Natural killer cell (primary cell): ENCODE measurements at places on chromosomes 4 and X. TPM values are rescaled to one million over a fixed set of nuclear protein-coding genes. Genes with fewer than 3 reads are reported as not detected.

Gene HSFX3
- not detected for total RNA-seq

Gene TMEM128
- 9.3 TPM for total RNA-seq

- DNase-seq, result no peak
Measured at GRCh38 chr4:156803056-156803455, 168.5 kb downstream of the PDGFC start.

GRCh38 chr4:151600432-151600831 is 160.4 kb downstream of the GATB start:
- no peak for DNase-seq

DNA sequence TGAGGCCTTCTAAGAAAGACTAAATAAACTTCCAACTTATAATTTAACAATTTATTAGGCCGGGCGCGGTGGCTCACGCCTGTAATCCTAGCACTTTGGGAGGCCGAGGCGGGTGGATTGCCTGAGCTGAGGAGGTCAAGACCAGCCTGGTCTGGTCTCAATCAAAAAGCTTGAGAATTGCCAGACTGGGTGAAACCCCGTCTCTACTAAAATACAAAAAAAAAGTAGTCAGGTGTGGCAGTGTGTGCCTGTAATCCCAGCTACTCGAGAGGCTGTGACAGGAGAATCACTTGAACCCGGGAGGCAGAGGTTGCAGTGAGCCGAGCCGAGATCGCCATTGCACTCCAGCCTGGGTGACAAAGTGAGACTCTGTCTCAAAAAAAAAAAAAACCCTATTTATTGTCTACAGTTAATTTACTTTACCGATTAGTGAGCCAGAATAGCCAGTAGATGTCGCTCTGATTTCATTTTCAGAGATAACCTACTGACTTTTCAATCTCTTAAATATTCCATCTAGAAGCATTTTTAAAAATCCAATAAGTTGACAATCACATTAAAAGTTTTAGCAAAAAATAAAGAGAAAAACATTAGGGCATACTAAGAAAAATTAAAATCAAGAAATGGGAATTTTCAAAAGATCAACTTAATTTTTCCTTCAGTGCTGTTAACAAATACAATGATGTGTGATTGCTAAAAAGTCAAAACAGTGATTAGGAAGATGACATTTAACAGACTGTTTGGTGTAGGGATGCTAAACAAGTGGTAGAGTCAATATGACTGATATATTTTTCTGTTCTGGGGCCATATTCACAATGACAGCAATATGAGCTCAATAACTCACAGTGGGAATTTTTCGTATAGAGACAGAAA is 4.3 kb upstream of the SHROOM3 start:
- no peak for DNase-seq

DNA sequence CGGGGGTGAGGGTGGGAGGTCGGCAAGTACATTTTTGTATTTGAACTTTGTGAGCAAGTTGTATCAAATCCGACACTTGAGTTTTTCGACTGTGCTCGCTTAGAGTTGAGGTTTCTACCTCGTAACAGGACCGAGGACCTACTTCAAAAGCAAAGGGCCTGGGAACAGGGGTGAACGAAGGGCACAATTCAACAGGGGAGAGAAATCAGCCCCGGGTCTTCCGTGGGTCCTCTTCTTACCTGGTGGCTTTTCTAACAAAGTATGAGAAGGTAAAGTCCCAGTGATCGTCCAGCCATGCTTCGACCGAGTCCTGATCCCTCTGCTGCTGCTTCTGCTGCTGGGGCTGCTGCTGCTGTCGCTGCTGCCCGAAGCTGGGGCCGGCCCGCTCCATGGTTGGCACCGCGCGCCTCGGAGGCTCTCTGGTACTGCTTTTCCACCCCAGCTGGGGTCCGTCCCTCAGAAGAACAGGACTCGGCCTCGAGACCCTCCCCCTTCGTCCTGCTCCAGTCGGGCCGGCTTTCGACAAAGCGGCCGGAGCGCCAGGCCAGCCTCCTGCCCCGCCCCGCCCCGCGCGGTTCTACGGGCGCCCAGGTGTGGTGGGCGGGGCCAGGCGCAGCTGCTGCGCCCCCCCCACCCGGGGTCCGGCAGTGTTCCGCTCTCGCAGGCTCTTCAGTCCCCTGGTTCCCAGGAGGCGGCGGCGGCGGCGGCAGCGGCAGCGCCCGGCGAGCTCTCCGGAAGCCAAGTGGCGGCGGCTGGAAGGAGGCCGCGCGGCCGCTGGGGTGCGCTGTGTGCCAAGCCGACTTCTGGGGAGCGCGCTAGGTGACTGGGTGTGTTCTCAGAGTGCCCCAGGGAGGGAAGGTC is at the start of gene PDE5A:
PDE5A (minus strand) TSS at position 524 of the 861 bp plus-strand sequence; CDS start at position 391, 133 bp downstream.
- peak; percentile 59 for DNase-seq

- no peak for DNase-seq
Measured at GRCh38 chr4:151670843-151671242, 90.0 kb downstream of the GATB start.

- no peak for DNase-seq
Measured at GRCh38 chr4:80219301-80220025, 22.2 kb downstream of the PRDM8 start.

GRCh38 chr4:60611762-60612496 is 588.2 kb upstream of the ADGRL3 start:
- no peak for DNase-seq

DNA sequence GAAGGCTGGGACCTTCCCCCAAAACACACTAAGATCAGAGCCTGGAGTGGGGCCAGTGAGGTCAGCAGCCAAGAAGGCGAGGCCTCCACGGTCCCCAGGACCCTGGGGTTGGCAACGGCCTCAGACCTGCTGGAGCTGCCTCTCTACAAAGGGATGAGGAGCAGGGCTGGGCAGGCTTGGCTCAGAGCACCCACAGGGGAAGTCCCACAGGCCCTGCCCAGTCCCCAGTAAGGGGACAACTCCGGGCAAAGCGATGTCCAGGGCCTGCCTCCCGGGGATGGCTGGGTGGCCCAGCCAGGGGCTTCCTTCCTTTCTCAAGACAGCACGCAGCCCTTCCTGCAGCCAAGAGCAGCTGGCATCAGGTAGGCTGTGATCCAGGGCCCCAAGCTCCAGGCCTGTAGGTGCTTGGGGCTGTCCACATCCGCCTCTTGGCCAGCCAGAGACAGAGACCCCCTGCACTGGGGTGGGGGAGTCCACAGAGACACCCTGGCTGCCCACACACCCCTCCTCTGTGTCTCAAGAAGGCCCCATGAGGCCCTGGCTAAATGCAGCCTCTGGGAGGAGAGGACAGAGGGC is 5.7 kb downstream of the MXD4 start:
- DNase-seq, result peak; percentile 14

Gene CT45A1
- total RNA-seq, result not detected

Gene ADRA2C
- not detected for total RNA-seq

Gene WNK3
- total RNA-seq, result not detected

- no peak for DNase-seq
Measured at GRCh38 chrX:114581528-114582263, 2.2 kb upstream of the HTR2C start.

GRCh38 chr4:3345384-3345783 is 52.6 kb downstream of the RGS12 start:
- DNase-seq, result no peak

DNA sequence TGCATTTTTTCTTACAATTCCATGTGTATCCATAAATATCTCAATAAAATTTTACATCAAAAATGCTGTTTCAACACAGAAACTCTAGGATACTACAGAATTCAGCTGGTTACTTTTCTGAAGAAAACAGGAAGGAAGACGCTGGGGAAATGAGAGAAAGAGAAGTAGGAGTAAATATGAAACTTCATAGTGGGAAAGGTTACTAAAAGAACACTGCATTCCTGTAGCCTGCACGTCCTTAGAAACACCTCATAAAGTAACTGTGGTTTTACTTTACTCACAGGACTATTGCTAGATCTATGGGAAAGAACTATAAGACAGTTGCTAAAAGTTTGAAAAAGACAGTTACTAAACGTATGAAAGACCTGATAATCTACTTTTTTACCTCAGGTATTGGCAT is 23.1 kb downstream of the ATP11C start:
- DNase-seq, result no peak
